HepG2 (cell line): ENCODE measurements at places on chromosomes 1 and 21. TPM values are rescaled to one million over a fixed set of nuclear protein-coding genes. Genes with fewer than 3 reads are reported as not detected.

DNA sequence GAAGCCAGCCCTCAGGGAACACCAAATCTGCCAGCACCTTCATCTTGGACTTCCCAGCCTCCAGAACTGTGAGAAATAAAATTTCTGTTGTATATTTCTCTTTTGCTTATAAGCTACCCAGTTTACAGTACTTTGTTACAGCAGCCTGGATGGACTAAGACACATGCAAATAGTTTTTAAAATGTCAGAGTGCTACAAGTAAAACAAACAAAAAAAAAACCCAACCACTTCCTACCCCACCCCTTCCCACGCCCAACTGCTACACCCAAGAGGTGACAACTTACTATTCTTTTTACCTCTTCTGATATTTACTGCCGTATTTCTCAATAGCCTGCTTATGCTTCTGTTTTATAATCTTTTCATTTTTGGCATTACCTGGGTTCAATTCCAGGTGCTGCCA, 8.6 kb upstream of the SPSB1 start:
- no peak for DNase-seq

DNA sequence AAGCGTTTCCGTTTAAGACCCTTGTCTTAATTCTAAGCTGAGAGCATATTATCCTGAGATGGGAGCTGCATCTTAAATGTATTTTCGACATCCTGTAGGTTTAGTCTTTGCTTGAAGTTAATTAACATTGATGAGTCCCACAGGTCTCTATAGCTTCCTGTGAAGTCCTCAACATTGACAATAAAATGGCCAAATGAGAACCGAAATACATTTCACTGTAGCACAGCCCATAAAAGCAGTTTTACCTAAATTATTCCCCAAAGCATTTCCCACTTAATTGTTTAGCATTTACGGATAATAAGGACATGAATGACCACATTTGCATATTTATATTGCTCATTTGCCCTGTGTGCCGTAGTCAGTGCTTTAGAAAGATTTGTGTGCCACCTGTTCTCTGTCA, 116.4 kb downstream of the CRB1 start:
- DNase-seq = no peak

DNA sequence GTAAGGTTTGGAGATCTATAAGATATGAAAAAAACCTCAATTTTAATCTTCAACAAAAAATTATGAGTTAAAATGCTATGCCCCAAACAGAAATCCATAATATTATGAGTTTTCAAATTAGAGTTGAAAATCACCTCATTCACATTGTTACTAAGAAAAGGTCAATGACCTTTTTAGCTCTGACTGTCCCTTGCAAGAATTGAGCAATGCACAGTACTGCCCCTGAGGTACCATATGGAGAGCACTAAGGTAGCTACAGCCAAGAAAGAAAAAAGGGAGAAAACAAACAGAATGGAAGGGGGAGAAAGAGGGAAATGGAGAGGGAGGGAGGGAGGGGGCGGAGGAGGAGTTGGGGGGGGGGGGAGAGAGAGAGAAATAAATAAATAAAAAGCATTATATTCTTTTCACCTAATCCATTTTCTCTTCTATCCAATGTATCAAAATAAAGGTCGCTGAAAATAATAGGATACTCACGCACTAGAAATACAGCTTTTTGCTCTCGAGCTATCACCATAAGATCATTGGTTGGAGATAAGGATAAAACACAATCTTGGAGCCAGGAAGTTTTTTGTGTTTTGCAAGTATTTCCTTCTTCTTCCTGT, 58.8 kb downstream of the RAB3GAP2 start:
- no peak for DNase-seq

DNA sequence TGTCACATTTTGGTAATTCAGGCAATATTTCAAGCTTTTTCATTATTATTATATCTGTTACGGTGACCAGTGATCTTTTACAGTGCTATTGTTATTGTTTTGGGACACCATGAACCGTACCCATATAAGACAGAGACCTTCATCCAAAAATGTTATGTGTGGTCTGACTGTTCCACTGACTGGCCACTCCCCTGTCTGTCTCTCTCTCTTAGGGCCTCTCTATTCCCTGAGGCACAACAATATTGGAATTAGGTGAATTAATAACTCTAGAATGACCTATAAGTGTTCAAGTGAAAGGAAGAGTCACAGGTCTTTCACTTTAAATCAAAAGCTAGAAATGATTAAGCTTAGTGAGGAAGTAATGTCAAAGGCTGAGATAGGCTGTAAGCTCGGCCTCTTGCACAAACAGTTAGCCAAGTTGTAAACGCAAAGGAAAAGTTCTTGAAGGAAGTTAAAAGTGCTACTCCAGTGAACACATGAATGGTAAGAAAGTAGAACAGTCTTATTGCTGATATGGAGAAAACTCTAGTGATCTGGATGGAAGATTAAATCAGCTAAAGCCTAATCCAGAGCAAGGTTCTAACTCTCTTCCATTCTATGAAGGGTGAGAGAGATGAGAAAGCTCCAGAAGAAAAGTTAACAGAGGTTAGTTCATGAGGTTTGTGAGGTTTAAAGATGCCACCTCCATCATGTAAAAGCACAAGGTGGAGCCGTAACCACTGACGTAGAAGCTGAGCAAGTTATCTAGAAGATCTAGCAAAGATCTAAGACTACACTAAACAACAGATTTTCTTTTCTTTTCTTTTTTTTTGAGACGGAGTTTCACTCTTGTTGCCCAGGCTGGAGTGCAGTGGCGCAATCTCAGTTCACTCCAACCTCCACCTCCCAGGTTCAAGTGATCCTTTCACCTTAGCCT, 19.7 kb upstream of the DIPK1A start:
- DNase-seq = no peak

- no peak for DNase-seq
These were observed 98.9 kb downstream of the DHRS3 start for GRCh38 chr1:12518931-12519692.

DNA sequence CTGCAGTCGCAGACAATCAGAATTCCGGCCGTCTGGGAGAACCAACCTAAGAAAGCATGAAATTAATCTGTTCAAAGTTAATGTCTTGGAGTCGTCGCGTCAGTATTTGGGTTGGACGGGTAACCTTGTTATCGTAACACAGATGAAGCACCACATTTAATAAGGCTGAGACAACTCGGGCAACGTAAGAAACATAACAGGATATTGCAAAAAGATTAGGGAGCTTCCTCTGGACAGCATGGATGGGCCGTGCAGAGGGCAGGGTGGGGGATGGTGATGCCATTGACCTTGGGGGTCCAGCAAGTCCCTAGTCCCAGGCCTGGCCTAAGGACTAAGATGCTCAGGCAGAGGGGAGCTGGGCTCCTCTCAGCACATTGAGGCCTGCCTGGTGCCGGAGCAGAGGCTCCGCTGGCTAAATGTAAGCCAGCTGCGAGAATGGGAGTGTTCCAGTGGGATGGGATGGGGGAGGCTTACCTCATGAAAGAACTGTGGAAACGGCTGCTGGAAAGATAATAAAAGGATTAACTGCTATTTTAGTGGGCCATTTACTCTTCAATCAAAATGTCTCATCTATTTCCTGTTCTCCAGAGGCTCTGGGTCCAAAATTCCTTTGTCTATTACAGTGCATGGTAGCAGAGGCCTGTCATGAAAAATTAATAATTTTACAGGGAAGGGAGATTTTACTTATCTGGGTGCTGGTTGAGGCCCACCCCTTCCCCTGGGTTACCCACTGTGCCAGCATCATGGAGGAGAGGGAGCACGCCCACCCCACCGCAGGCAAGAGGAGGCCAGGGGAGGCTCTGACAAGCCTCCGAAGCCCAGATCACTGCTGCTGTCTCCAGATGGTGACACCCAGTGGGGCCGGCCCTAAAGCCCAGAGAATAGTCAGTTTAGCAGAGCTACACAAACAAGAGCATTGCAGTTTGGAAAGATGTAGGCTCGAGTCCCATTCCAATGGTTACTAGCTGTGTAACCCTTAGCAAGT, 131.6 kb downstream of the DMRTB1 start:
- no peak for DNase-seq

GRCh38 chr1:36089393-36090121, 865 bp downstream of the ADPRS start:
- no peak for DNase-seq

- no peak for DNase-seq
These were observed 42.7 kb downstream of the FAAP20 start for GRCh38 chr1:2151911-2152310.

DNA sequence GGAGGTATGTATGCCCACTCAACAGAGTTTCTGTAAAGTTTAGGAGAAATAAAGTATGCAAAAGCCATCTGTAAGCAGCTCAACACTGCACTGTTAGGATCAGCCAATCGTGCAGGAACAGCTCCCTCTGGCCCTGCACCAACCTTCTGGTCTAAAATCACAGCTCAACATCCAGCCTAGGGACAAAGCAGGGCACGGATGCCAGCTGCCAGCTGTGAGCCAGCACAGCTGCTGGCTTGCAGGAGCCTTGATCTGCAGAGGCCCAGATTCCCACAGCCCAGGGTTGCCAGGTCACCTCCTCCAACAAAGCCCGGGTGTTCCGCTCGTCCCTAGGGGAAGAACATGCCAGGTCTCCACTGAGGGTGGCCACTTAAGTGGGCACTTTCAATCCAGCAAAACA, 8.6 kb downstream of the ACOT7 start:
- DNase-seq = no peak

DNA sequence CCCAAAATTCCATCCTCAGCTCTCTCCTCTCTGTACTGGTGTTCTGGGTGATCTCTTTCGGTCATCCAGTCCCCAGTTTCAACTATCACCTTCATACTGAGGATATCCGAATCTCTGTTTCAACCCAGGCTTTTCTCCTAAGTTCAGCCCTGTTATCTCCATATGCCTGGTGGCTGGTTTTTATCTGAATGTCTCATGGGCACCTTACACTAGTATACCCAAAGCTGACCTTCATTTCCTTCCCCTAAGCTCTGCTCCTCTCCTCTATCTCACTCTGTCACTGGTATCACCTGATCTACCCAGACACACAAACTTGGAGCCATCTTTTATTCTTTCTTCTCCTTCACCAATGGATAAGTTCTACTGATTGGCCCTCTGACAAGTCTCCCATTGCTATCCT, 53.0 kb downstream of the LRRC71 start:
- no peak for DNase-seq

GRCh38 chr21:43953021-43953420, 59.1 kb upstream of the TRAPPC10 start:
- DNase-seq = no peak

DNA sequence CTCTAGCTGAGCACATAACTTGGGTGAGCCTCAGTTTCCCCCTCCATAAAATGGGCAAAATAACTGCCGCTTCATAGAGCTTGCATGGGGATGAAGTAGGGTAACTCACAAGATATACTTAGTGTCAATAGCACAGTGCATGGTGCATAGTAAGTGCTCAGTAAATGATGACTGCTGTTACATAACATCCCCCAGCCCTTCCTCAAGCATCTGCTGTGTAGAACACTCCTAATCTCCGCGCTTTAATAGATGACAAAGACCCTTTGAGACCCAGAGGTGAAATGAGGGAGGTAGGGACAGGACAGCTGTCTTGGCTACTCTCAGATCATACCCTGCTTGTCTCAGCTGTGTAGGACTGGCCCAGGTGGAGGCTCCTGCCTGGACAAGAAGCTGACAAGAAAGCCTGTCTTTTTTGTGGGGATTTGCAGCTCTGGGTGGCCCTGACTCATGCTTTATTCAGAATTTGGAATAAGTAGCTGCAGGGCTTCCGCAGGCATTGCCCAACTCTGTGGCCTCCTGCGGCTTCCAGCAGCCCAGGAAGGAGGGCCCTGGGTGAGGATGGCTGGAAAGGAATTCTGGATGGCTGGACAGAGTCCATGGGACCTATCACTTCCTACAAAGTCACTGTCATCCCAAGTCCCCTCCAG, 20.7 kb upstream of the PADI4 start:
- DNase-seq = no peak

GRCh38 chr1:153652805-153653500, 5.5 kb upstream of the SNAPIN start:
- no peak for DNase-seq

- no peak for DNase-seq
These were observed 1.3 kb downstream of the ATXN7L2 start for GRCh38 chr1:109485001-109485400.

DNA sequence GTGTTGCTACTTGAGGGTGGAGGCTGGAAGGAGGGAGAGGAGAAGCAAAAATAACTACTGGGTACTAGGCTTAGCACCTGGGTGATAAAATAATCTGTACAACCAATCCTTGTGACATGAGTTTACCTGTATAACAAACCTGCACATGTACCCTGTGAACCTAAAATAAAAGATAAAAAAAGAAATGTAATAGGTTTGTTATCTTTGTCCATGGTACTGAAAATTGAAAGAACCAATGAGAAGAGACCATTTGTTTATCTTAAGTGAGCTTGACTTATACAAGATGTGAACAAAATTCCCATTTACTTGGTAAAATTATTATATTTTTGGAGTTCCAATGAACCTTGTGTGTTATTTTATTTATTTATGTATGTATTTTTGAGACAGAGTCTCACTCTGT, 11.1 kb upstream of the USP25 start:
- no peak for DNase-seq

BSND gene
- not detected in 2 replicates for total RNA-seq

TRAF3IP3 gene
- total RNA-seq = not detected in 2 replicates

KCND3 gene
- not detected in 2 replicates for total RNA-seq

FCGR3A gene
- not detected in 2 replicates for total RNA-seq

DYNLT5 gene
- not detected in 2 replicates for total RNA-seq

TDRD5 gene
- total RNA-seq = not detected in 2 replicates

TNFSF4 gene
- 2.4 and 3.2 TPM in 2 replicates for total RNA-seq

AMPD1 gene
- not detected in 2 replicates for total RNA-seq

MX2 gene
- 35.7 and 46.9 TPM in 2 replicates for total RNA-seq
